Prostate gland (tissue), 2 donors: ENCODE measurements at places on chromosomes 13 and 19. TPM values are rescaled to one million over a fixed set of nuclear protein-coding genes. Genes with fewer than 3 reads are reported as not detected.

The CLDND2 gene
- total RNA-seq: not detected

The ZNF324B gene
- total RNA-seq: 10.8 TPM

The B3GNT3 gene
- 5.2 TPM for total RNA-seq

The FBXO17 gene
- 25.9 TPM for total RNA-seq

The GDF15 gene
- 136 TPM for total RNA-seq

The ZNF71 gene
- total RNA-seq: 19.7 TPM

The IGFL1 gene
- total RNA-seq: not detected

The DACH1 gene
- total RNA-seq: 18.0 TPM
